ENCODE measurements at places on chromosomes 12 and 14.

- DNase-seq = peak; percentile 68
Measured at GRCh38 chr12:57765003-57765697, 1.7 kb downstream of the CYP27B1 start.

- DNase-seq = no peak
Measured at GRCh38 chr14:53093206-53093605, 59.9 kb downstream of the DDHD1 start.

- DNase-seq = no peak
Measured at GRCh38 chr14:106294324-106294723, 767.9 kb downstream of the TMEM121 start.

- DNase-seq = no peak
Measured at GRCh38 chr14:60705100-60705499, 19.1 kb downstream of the SIX4 start.

DNA sequence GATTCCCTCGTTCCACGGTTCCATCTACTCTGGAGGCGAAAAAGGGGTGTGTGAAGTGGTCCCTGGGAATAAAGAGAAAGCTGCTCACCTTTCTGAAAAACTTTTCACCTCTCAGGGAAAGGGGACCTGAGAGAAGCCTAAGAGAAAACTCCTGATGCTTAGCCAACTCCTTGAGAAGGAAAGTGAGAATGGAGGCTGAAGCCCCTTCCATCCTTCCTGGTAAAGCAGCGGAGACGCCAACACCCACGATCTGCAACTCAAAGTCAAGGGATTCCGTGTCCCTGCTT, 110.0 kb downstream of the ARF6 start:
- no peak for DNase-seq

- no peak for DNase-seq
Measured at GRCh38 chr12:2851931-2852330, 4.9 kb downstream of the TEX52 start.

GRCh38 chr12:124751654-124752355, 111.9 kb downstream of the SCARB1 start:
- DNase-seq = no peak

DNA sequence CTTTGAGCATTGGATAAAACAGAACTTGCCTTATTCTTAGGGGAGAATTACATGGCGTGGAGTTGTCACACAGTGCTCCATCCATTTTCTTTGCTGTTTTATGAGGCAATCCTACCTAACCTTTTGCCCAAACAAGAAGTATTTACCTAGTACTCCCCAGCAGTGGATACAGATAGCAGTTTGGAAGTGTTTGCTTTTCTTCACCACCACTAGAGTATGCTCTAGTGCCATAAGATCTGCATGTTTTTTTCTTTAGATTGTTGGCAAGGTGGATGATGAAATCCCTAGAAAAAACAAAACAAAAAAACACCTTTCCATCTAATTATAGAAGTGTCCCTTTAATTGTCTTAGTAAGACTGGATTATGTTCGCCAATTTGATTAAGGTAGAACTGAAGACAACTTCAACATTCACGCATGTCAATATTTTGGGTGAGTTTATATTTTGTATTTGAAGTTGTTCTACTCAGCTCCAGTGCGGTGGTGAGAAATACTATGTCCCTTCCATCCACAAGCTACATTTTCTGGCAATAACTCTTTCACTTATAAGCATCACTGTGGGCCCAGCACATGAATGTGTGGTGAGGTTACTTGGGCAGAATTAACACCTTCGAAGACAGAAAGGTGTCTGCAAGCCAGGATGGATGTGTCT, 23.6 kb upstream of the TMEM260 start:
- DNase-seq = no peak

DNA sequence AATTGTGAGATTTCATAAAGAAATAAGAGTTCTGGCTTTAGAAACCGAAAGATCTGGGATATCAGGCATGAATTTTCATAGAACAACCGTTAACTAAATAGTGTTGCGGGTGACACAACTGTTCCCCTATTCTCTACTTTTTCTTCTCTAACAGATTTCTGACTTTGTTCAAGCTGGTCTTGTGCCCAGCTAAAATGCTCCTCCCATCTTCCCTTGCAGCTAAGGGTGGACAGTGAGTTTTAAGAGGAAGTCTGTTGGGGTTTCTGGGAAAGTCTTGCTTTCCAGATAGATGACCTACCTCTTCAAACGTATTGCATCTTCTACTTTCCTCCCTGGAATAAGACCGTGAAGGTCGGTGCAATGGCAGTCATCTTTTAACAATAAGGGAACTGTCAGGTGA, 18.7 kb downstream of the CCDC63 start:
- no peak for DNase-seq

GRCh38 chr14:68598621-68599447, 194.0 kb downstream of the ZFP36L1 start:
- no peak for DNase-seq

DNA sequence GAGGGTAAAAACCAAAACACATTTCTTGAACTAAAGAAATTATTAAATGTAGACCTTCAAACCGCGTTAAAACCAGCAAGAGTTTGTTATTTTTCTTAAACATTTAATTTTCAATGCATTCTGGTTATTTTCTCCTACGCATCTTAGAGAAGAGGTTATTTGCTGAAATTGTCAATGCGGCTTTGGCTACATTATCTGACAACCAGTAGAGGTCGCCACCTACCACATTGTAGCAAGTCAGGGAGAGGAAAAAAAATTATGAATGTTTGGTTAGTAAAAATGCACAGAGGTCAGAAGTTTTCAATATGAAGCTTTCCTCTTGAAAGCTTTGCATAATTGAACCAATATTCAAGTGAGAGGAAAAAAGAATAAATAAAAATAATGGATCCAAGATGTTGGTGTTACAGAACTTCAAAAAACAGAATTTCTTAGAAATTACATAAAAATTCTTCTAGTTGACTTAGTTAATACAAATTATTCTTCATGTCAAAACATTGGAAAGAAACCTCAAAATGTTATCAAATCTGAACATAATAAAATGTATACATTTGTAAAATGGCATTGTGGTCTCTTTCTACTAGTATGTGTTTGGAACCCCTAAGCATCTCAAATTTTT, 159.4 kb upstream of the TMTC2 start:
- DNase-seq = peak; percentile 63

GRCh38 chr14:35365130-35366055, 39.2 kb downstream of the NFKBIA start:
- peak; percentile 63 for DNase-seq

- DNase-seq = no peak
Measured at GRCh38 chr14:67313153-67313552, 46.5 kb downstream of the ATP6V1D start.

GRCh38 chr12:121400332-121401139, 618 bp downstream of the RNF34 start:
- DNase-seq = peak; percentile 43

GRCh38 chr12:96045566-96045965, 10.2 kb upstream of the LTA4H start:
- DNase-seq = no peak

DNA sequence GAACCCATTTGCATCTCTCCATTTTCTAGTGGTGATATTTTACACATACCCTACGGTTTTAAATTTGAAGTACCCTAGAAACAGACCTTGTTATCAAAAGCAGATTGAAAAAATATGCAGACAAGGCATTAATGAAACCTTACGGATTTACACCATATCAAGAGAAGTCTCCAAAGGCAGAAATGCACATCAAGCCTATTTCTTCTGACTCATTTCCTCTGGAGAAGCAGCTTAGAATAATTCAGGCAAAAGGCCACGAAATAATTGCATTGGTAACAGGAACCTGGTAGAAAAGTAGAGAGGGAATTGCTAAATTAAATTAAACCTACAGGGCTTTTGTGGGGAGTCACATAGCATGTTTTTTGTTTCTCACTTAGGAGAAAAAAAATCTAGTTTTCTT, 34.7 kb downstream of the KICS2 start:
- no peak for DNase-seq

- no peak for DNase-seq
Measured at GRCh38 chr14:71533390-71533789, 398.8 kb upstream of the RGS6 start.

GRCh38 chr14:49745191-49745590, 22.8 kb upstream of the KLHDC2 start:
- DNase-seq = no peak

- no peak for DNase-seq
Measured at GRCh38 chr12:75177997-75178396, 31.6 kb downstream of the KCNC2 start.

- DNase-seq = no peak
Measured at GRCh38 chr12:53820514-53821306, 68.9 kb upstream of the CISTR start.

- no peak for DNase-seq
Measured at GRCh38 chr12:20477672-20478071, 109.3 kb downstream of the PDE3A start.

GRCh38 chr12:39835517-39836489, 216.2 kb upstream of the ABCD2 start:
- DNase-seq = no peak

- no peak for DNase-seq
Measured at GRCh38 chr14:42004321-42004720, 397.6 kb downstream of the LRFN5 start.

- DNase-seq = no peak
Measured at GRCh38 chr12:132310181-132311040, 19.0 kb downstream of the GALNT9 start.

DNA sequence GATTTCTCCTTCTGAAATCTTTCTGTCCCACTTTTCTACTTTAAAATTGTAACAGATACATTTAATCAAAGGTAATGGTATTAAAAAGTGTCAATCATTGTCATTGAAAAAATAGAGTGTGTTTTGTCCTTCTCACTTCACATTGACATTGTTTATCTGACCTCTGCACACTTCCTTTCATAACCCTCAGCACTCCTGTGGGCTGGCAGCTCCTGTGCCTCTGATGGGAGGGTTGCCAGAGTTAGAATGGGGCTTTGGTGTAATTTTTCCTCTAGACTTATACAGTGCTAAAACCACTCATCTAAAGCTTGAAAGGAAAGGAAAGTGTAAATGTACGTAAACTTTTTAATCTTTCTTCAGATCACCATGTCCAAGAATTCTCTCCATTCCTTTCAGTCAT, 23.7 kb downstream of the KCNA1 start:
- DNase-seq = no peak

GRCh38 chr12:100463661-100464060, 10.0 kb upstream of the NR1H4 start:
- DNase-seq = no peak

- DNase-seq = no peak
Measured at GRCh38 chr14:54683882-54684794, 117.2 kb downstream of the SAMD4A start.

- no peak for DNase-seq
Measured at GRCh38 chr14:88326352-88327103, 3.5 kb upstream of the KCNK10 start.

GRCh38 chr14:96634896-96635295, 132.7 kb downstream of the PAPOLA start:
- DNase-seq = no peak

- DNase-seq = no peak
Measured at GRCh38 chr12:2227360-2227759, 174.6 kb downstream of the CACNA1C start.

DNA sequence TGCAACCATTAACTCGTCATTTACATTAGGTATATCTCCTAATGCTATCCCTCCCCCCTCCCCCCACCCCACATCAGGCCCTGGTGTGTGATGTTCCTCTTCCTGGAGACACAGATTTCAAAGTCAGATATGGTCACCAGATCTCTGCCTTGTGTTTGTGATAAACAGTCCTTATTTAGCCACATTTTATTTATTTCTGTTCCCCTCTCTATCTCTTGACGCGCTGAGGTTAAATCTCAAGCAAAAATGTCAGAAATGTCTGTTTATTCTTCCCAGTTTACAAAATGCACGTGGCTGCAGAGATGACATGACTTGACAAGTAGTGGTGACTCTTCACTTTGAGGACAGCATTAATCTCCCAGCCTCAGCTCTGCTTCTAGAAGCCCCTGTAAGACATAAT, 11.5 kb upstream of the RASSF3 start:
- DNase-seq = no peak

DNA sequence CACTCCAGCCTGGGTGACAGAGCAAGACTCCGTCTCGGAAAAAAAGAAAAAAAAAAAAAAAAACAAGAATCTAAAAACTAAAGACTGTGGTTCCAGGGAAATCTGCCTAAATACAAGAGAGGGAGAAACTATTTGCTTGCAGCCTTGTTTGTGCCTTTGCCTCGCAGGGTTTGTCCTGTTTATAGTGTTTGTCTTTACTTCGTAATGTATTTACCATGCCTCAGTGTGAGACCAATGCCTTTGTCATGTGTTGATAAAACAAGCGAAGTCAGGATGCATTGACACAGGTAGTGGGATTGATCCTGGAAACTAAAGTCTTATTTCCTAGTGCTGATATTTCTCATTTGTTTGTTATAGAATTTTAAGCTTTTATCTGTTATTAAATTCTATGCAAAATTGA, 199.0 kb downstream of the EXOC5 start:
- no peak for DNase-seq

GRCh38 chr12:60265741-60266140, 669.9 kb downstream of the SLC16A7 start:
- DNase-seq = no peak

DNA sequence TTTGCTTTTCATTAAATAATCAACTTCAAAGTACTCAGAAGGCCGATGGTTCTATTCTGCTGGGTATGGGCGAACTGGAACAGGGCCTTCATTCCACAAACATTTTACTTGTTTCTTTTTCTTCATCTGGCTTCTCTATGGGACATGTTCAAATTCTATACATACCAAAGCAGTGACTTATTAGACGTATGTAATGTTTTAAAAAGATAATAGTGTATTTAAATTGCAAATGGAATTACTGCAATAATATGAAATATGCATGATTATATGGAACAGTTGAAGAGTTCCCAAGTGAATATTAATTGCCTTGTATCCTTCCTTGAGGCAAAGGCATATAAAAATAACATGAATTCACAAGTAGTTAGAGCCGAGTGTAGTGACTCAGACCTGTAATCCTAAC, 75.5 kb downstream of the FAR2 start:
- no peak for DNase-seq

DNA sequence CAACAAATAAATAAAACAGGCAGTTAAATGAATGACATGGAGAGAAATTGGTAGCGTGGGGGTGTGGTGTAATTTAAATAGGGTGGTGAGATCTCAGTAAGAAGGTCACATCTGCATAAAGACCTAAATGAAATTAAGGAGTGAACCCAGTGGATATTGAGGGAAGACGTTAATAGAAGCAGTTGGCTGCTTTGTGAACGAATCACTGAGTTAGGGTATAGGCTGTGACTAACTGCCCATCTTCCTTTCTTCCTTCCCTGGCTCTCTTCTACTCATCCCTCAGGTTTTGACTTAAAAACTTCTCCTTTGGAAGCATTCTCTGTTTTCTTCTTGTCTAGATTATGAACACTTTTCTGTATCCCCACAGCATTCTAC, 64.7 kb downstream of the BTG1 start:
- no peak for DNase-seq

GRCh38 chr14:71384007-71384845, 477.0 kb downstream of the PCNX1 start:
- no peak for DNase-seq

- no peak for DNase-seq
Measured at GRCh38 chr12:115294453-115295133, 610.6 kb upstream of the TBX3 start.

Measured in RPMI8226 (cell line).